ENCODE measurements at places on chromosomes 4 and X.

GRCh38 chr4:143302536-143302935 lies 34.1 kb upstream of the GAB1 start:
- DNase-seq = no peak

DNA sequence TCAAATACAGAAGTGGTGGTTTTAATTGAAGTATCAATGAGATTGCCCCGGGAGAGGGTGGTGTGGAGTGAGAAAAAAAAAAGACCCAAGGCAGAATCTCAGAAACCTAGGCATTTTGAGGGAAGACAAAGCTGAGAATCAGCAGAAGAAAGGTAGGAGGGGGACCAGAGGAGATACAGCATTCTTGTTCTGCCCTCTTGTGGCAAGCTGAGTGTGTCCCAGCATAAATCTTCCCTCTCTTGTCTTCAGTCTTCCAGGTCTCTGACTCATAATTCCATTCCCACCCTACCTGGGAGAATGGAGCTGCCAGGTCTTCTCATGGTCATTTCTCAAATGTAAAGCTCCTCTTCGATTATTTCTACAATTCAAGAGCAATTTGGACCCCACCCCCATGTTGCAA lies 32.7 kb upstream of the MAGED1 start:
- no peak for DNase-seq

GRCh38 chrX:83829874-83830273 lies 31.1 kb upstream of the CYLC1 start:
- DNase-seq = no peak

GRCh38 chrX:100698551-100698950 lies 33.4 kb downstream of the SYTL4 start:
- DNase-seq = no peak

DNA sequence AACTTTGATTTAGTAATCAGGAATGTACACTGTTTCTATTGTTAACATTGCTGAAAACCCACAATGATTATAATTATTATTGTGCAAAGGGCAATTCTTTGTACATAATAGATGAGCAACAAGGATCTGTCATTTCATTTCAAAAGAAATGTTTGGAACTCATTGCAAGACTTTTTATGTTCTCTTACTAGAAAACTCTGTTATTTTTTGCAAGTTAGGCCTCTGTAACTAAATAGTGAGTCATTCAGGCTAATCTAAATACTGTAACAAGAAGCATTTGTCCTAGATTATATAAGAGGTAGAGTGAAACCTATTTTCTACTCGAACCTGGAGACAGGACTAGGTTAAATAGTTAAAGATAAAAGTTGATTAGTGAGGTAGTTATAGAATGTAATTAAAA lies 93.2 kb upstream of the FAM47B start:
- no peak for DNase-seq

DNA sequence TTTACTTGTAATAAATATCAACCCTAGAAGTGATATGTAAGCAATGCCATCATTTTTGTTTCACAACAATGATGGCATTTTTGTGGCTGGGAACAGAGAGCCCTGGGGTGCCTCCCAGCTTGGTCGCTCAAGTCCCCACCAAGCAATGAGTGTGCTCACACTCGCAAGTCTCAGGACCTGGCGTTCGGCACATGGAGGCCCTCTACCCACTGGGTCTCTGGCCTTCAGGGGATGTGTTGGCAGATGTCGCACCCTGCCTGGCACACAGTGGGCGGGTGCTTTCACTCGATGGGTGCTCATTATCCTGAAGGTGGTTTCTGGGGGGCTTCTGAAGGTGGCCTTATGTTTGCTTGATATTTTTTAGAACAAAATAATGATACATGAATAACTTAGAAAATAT lies 74.7 kb upstream of the STS start:
- no peak for DNase-seq

DNA sequence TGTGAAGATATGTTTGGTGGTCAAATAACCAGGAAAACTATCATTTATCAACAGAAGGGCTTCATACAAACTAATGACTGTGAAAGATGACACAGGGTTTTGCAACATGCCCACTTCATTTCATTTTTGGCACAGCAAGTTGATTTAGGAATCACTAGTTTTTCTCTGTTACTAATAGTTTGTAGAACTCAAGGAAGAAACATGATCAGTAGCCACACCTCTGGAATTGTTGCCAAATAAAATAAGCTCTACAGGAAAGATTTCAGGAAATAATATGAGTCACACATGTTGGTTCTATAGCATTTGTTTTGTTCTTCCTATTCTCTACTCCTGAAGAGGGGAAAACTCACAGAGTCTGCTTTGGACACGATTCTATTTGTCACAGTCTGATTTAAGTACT lies 255.4 kb downstream of the TLL1 start:
- no peak for DNase-seq

- no peak for DNase-seq
Measured at GRCh38 chr4:169338241-169338640, 67.5 kb upstream of the SH3RF1 start.

DNA sequence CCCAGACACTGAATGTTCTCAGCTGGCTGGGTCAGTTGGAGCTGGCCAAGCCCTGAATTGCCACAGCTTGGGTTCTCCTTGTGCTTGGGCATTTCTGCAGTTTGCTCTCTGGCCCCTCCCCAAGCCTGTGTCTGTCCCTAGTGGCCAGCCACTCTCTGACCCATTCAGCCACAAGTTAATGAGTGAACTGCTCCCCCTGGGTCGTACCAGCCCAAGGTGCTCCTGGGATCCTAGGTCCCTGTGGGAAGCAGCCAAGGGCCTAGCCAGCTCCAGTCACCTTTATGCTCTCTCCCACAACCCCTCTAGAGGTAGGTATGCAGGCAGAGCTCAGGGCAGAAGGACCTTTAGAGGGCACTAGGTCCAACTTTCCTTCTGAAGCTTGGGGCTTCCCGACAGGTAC lies 51.5 kb downstream of the STARD8 start:
- no peak for DNase-seq

DNA sequence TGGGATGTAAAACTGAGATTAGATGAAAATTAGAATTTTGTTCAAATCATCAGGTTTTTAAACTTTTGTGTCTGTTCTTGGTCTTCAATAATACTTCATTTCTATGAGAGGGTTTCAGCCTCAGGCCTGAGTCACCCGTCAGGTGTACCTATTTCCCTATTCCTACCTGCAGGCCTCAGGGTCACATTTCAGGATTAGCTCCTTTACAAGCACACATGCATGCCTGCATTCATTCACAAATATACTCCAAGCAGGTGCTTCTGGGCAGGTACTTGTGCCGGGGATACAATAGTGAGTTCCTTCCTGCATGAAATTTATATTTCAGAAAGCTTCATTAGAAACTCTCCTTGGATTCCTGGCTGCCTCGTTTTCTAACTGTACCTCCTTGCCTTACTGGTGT lies 114.9 kb downstream of the SHISA3 start:
- DNase-seq = no peak

GRCh38 chr4:85864259-85865205 lies 389.6 kb downstream of the ARHGAP24 start:
- DNase-seq = no peak

DNA sequence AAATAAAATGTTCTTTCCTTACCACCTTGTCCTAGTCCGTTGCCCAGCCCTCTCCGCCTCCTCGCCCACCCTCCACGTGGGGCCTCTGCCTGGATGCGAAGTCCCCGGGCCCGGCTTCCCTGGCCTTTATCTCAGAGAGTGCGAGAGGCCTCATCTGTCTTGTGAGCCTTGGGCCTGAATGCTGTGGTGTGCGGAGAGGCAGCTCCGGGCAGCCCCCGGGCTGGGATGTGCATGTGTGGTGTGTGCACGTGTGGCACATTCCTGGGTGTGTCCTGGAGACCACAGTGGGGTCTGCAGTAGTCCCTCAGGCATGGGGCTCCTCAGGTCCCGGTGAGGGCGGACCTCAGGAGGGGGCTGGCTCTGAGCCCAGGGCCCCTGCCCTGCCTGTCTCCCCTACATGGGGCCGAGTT lies 31.4 kb downstream of the DOK7 start:
- no peak for DNase-seq

DNA sequence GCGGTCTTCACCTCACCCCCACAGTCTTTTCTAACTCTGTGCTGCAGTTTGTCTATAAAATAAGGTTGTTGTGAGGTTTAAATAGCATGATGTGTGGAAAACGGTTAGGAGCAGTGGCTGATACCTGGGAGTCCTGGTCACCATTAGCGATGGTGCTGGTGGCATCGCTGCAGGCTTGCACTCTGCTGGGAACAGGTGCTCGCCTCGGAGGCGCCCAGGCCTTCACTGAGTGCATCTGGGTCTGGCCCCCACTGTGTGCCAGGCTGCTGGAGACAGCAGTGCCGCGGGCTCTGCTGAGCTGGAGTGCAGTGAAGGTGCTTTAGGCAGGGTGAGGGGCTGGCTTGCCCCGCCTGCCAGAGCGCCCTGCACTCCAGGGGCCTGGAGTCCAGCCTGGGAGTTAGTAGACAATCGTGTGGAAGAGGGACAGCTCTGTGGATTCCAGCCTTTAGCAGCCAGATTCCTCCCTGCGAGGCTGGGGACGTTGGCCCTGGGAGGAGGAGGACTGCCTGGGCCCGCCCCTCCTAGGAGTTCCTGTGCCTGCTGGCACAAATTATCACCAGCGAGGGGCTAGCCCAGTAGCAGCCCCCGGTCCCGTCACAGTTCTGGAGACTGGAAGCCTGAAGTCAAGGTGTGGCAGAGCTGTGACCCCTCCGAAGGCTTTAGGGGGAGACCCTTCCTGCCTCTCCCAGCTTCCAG lies 7.3 kb downstream of the RGS12 start:
- no peak for DNase-seq

DNA sequence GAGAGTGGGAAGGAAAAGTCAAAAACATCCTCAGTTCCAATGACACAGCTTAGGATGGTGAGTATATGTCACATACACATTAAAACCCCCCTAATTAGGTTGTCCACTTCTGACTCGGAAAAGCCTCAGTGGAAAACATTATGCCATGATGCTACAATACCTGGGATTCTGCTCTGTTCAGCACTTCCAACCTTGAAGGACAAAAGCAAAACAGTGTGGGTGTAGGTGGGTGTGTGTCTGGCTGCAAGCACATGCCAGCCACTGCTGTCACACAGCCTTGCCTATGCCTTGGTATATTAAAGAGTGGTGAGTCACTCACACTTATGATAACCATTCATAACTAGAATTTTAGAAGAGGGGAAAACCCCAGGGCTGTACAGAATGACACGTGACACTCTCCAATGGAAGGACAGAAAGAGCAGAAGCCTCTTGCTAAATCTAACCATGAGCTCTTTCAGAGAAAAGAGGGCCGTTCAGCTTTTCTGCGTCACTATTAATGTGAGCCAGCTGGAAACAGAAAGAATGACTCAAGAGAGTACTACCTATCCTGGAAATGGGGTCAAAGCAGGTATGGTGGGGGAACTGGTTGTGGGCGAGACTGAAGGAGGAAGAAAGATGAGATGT lies 159.6 kb downstream of the TET2 start:
- DNase-seq = peak; percentile 62

DNA sequence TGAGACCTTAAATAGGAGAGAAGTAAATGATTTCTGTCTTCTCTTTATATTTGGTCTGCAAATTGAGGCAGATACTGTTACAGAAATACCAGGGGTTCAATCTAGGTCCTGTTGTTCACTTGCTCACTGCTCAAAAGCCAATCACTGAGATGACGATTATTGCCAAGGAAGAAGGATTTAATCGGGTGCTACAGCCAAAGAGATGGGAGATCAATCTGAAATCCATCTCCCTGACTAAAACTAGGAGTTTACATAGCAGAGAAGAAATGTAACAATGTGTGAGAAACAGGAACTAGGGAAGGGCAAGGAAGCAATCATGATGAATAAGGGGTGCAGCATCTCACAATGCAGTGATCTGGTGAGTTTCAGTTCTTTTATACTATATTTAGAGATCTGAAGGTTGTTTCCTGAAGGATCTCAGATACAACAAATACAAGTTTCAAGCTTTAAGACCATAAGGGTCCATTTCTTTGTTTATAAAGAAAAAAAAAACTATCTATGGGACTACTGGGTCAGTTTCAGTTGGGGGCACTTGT lies 117.9 kb upstream of the FAM9B start:
- no peak for DNase-seq

- no peak for DNase-seq
Measured at GRCh38 chr4:69726971-69727370, 33.4 kb downstream of the SULT1B1 start.

- DNase-seq = no peak
Measured at GRCh38 chr4:152606753-152607152, 70.9 kb upstream of the FBXW7 start.

DNA sequence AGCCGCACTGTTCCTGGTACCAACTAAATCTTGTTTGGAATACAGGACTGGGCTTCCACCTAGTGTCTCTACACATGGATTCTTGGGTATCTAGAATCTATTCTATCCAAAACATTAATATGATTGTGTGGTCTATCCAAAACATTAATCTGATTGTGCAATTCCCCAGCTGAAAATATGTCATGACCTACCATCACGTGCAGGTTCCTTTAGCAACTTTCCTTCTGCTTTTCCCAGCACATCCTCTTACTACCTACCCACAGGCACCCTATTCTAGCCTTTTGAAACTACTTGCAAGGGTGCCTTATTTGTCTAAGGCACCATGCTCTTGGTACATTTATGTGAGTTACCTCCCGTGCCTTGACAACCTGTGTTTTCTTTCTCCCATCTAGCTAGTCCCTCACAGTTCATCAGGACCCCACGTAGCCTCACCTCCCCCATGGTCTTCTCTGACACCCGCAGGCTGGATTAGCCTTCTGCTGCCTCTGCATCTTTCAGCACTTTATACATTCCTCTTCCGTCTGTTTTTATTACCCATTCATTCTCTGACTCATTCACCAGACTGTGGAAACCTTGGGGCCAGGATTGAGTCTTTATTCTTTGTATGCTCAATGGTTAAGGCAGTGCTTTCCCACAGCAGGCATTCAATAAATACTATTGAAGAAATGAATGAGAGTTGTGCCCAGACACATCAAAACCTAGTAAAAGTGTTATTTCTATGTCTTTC lies 88.8 kb upstream of the FAM9B start:
- DNase-seq = no peak

GRCh38 chr4:130053723-130054122 lies 957.8 kb downstream of the C4orf33 start:
- no peak for DNase-seq

DNA sequence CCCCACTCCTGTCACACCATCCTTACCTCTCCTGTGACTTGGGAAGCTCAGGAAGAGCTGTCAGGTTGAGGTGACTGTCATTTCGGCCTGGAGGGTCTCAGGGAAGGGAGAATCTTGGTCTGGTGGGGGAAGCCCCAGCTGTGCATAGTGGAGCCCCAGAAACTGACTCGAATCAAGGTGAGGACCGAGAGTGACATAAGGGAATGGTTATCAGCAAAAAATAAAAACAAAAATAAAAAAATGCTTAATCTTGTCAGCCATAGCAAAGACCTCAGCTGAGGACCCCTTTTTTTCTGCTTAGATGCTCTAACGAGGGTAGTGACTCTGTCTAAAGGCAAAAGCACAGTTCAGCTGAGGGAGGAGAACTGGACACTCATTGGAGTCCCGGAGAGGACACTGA lies at the start of gene MAGEB17:
TSS of gene MAGEB17 (plus strand) at position 301 of the 400 bp plus-strand sequence. CDS start 2,902 bp downstream, outside the sequence.
- no peak for DNase-seq

DNA sequence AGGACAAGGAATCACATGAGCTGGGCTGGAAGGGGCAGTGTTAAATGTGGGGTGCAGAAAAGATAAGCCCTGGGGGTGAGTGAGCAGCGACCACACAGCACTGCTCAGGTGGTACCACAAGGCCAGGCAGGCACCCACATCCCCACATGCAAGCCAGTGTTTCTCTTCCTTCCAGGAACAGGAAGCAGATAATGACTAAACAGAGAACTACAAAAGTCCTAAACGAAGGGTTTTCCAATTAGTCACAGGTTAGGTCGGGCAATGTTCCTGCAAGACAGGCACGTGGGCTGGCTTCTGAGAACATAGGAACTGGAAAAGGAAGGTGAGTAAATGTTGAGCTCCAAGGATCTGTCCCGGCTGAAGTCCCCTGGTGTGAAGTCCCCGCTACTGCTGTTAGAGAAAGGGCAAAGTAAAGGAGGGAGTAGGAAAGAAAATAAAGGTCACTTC lies 19.5 kb downstream of the RELL1 start:
- DNase-seq = peak; percentile 21

Measured in stimulated activated CD4-positive, alpha-beta T cell treated with anti-CD3 and anti-CD28 coated beads, Interleukin-12 subunit alpha, Interleukin-12 subunit beta, amount 100 ng/mL, for 48 hours (primary cell).